ENCODE measurements at places on chromosomes 11 and 22.

GRCh38 chr22:23093051-23093788, 22.9 kb downstream of the GNAZ start:
- no peak for DNase-seq

- no peak for DNase-seq
Measured at GRCh38 chr11:56783448-56784041, 35.0 kb upstream of the OR9G4 start.

GRCh38 chr11:11349870-11350337, 3.1 kb downstream of the CSNK2A3 start:
- no peak for DNase-seq

DNA sequence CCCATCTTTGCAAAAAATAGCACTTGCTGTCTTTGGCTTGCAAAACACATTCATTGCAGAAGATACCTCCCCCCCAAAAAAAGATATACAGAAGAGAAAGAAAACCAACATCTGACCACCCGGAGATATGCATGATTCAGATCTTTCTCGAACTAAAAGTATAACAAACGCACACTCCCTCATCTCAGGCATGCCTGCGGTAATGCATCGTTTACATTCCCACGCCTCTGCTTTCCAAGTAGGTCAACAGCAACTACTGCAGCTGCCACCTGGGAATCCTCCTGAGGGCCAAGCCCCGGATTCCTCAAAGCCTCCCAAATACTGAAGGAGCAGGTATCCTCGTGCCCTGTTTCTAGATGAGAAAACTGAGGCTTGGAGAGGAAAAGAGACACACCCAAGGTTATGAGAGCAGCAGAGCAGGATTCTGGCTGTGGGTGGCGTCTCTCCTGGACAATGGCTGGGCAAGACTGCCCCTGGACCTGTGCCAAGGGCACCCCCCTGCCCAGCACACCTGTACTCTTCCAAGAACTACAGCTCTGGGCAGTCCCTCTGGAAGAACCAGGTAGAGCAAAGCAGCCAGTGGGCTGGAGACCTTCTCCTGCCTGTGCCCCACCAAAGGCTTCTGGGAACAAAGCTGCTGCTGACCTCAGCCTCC, 38.1 kb downstream of the NUP50 start:
- DNase-seq, result no peak

- DNase-seq, result no peak
Measured at GRCh38 chr11:102666331-102666957, 39.1 kb downstream of the MMP27 start.

GRCh38 chr22:46010207-46010867, 33.4 kb upstream of the WNT7B start:
- peak; percentile 3 for DNase-seq

- peak; percentile 49 for DNase-seq
Measured at GRCh38 chr11:2100361-2101170, 38.6 kb downstream of the IGF2 start.

DNA sequence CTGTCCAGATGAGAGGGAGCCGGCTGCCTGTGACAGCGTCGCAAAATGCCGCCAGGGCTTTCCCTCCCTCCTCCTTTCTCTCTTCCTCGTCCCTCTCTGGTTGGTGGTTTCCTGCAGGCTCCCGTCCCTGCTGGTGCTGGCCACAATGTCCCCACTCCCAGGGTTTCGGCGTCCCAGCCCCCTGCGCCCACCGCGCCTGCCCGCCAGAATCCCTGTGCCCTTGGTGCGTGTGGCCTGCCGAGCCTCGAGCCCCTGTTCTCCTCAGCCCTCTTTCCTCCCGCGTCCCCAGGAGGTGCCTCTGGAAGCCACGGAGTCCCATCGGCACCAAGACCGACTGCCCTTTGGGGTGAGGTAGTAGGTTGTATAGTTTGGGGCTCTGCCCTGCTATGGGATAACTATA, 37.9 kb upstream of the PPARA start:
- DNase-seq, result no peak

GRCh38 chr11:125090816-125091215, 20.6 kb downstream of the TMEM218 start:
- DNase-seq, result no peak

DNA sequence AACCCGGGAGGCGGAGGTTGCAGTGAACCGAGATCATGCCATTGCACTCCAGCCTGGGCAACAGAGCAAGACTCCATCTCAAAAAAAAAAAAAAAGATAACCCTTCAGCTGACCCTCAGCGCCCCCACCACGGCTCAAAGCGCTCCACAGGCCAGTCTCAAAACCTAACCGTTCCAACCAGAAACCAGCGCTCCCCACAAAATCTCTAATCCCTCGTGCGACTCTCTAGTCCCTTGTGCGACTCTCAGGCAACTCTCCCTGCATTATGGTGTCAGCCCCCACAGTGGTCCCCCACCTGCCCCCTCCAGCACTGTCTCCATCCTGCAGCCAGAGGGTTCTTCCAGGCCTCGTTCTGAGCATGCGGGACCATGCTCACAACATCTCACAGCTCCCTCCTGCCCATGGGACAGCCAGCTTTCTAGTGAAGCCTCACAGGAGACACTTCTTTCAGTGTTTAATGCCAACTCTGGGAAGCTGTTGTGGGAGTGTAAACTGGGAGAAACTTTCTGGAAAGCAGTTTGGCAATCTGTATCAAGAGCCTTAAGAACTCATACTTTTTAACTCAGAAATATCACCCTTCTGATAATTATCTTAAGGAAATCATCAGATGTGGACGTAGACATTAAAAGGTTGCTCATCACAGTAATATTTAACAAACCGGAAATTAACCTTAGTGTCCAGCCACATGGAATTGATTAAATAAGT, 4.2 kb upstream of the RASGRP2 start:
- DNase-seq, result no peak

DNA sequence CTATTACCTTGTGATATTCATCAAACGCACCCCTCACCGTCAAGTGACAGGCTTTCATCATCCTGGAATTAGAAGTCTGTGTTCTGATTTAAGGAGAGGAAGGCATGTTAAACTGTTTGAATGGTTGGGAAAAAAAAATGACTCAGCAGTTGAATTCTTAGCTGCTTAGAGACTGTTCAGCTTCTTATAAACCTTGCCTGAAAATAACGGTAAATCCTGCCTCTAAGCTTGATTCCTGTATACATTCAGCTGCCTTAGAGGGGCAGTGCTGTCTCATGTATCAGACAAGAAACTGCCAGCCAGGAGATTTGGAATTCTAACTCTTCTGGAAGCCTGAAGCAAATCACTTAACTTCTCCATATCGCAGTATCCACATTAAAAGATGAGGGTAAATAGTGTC, 437.4 kb downstream of the JRKL start:
- DNase-seq, result no peak

GRCh38 chr11:17258670-17259069, 17.9 kb upstream of the NUCB2 start:
- DNase-seq, result no peak

GRCh38 chr22:49134076-49134475, 693.6 kb downstream of the BRD1 start:
- DNase-seq, result no peak

GRCh38 chr11:118893662-118894061, 10.0 kb downstream of the CXCR5 start:
- DNase-seq, result no peak

GRCh38 chr22:36131907-36132306, 28.6 kb downstream of the APOL3 start:
- DNase-seq, result no peak

GRCh38 chr11:75326439-75326810, 25.0 kb downstream of the ARRB1 start:
- no peak for DNase-seq

DNA sequence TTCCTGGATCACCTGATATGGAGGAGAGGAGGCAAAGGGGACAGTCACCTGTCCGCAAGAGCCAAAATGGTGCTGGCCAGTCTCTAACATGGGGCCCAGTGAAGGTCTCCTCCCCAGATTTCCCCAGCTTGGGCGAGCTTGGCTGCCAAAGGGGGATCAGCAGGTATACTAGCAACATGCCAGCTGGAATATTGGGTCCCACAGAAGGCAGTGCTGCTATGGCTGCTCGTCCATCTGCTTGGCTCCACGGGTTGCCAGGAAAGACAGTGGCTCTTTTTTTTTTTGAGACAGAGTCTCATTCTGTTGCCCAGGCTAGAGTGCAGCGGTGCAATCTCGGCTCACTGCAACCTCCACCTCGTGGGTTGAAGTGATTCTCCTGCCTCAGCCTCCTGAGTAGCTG, 12.7 kb upstream of the KAT5 start:
- no peak for DNase-seq

DNA sequence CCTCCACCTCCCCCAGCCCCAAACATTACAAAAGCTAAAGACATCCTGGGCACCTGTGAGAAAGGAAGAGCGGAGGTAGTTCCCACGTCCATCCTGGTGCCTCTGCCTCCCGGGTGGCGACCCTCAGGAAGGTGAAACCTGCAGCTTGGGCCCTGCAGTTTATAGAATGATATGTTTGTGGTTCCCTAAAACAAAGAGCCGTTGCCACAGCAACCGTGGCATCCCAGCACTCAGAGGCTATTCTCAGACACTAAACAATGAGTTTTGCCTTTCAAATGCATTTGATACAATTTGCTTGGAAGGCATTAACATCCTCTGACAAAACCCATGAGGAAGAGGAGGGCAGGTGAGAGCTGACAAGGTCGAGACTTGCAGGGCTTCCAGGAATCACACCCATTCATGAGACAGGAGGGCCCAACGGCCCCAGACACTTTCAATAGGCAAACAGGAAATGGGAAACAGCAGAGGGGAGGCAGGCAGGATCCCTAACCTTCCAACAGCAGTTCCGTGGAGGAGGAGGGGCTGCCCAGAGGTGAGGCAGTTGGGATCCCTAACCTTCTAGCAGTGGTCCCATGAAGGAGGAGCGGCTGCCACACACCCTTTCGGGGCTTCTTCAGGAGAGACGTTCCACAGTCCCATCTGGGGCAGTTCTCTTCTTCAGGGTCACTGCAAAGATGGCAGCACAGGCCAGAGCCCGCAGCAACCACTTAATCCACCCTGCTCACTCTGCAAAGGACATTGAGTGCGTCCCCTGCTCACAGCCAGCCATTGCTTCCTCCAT, 379.2 kb downstream of the SHANK2 start:
- DNase-seq, result no peak

DNA sequence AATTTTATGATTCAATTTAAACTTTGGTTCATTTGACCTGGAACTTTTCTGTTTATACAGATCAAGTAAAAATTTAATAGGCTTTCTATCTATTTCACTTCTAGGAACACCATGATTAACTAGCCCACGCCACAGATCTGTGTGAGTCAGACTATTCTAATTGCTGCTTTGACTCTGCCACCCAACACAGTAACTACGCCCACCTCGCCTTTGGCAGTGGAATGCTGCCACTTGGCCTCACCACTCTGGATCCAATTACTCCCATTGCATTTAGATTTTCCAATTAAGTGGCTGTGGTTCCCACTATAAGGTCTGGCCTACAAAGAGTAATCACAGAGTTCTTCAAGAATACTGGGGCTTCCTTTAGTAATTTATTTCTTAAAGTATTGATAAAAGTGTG, 46.6 kb upstream of the LIN7C start:
- no peak for DNase-seq

GRCh38 chr11:133525976-133526375, 6.3 kb downstream of the OPCML start:
- DNase-seq, result no peak

DNA sequence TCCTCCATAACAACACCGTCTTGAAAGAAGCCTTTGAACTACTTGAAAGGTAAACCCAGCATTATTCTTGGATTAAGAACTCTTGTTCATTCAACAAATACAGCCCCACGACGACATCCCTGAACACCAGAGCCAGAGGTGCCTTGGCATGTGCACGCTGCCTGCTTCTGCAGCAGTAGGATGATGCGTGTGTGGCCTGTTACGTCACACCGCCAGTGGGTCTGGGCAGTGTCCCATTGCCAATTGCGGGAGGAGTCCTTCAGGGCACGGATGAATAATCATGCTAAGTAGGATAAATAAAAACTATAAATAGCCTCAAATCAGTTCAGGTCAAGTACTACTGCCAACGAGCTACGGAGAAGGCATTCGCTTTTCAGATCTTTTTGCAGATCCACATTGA, 380.5 kb downstream of the SHANK2 start:
- no peak for DNase-seq

GRCh38 chr22:25196326-25196725, 3.3 kb upstream of the CRYBB3 start:
- DNase-seq, result no peak

- no peak for DNase-seq
Measured at GRCh38 chr11:92387859-92388258, 163.2 kb downstream of the FAT3 start.

GRCh38 chr11:134152696-134153095, 71.1 kb downstream of the NCAPD3 start:
- no peak for DNase-seq

- DNase-seq, result no peak
Measured at GRCh38 chr11:19774817-19775580, 62.4 kb downstream of the NAV2 start.

DNA sequence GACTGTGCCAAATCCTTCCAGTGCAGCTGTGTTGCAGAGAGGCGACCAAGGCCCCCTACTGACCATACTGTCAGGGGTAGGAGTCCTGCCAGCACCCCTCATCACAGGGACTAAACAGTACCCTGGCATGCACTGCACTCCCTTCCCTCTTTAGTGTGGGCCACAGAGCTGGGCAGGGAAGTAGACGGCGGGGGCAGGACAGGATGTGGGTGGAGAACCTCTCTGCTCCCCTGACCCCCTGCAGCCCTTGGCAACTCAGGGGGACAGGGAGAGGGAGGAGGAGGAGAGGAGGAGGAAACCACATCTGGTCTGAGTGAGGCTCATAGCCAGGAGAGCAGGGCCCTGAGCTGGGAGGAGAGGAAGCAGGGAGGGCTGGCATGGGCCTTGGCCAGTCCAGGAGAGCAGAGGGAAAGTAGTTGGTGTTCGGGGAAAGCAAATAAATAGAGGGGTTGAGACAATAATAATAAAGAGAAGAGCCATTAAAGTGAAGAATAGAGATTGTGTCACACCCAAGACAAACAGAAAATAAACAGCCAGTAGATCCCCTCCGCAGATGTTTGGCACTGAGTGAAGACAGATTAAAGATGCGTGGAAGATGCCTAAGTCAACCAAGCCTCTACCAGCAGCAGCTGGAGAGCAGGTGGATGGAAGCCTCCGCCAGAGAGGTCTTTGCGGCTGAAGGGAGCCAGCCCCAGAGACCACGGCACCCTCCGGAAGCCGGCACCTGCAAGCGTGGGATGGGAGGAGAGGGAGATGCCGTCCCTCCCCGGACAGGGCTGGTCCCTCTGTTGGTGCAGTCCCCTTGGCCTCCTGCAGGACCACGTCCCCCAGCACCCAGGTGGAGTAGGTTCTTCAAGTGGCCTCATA, 61.5 kb downstream of the RPUSD4 start:
- DNase-seq, result no peak

DNA sequence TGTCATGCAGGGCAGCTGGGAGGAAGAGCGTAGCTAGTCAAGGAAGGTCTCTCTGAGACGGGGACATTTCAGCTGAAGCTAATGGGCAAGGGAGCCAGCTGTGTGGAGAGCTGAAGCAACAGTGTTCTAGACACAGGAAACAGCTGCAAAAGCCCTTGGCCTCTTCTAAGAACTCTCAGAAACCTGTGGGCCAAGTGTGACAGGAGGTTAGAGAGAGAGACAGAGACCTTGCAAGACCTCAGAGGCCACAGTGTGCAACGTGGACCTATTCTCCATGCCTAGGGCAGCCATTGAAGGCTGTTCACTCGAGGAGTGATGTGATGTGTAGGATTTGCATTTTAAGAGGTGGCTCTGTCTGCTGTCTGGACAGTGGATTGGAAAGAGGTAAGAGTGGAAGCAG, 48.7 kb upstream of the TNRC6B start:
- no peak for DNase-seq
